GM12891 (cell line): ENCODE measurements at places on chromosomes 11 and 22.
A peak's percentile ranks its signal among the peaks of the same experiment; 100 is the strongest.

DNA sequence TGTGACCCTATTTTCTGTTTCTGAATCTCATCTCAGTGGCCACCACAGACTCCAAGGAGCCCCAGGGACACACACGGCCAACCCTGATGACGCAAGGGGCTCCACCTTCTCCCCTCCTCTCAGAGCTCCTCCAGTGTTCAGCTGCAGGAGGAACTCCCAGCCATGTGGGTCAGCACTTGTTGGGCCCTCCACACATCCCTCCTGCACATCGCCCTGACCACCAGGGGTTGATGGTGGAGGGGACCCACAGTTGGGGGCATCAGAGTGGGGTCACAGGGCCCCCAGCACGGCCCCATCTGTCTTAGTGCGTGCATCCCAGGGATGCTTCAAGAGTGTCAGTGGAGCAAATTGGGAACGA is 499.6 kb downstream of the BRD1 start:
- no peak for DNase-seq

GRCh38 chr22:35539487-35539886 is 1.1 kb upstream of the RASD2 start:
- DNase-seq, result no peak

GRCh38 chr11:72396041-72396440 is 38.3 kb downstream of the CLPB start:
- no peak for DNase-seq

GRCh38 chr11:94241896-94242295 is 62.5 kb upstream of the IZUMO1R start:
- no peak for DNase-seq

GRCh38 chr11:69674267-69674885 is 777 bp downstream of the LTO1 start:
- DNase-seq, result no peak

DNA sequence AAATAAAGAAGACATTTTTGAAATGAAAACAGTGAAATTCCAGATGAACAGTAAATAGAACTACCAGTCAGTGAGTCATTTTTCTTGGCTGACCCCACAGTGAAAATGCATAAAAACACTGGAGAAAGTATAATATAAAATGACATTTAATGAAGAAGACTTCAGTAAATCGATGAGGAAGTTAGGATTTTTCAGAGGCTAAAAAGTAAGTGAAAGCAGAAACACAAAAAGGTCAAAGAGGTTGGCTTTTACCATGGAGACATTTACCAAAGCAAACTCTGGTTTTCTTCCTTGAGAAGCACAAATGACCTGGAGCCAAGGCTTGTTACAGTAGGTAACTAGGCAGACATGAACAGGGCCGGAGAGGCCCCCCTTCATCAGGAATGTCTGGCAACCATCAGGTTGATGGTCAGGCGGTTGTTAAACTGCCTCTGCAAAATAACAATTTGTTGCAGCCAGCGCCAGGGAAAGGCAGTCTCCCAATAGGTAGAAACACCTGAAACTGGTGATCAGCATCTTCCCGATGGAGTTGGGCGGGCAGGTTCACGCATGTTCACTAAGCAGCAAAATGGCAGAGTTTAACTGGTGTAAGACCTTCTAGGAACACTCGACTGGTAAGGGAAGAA is 16.7 kb upstream of the TMEM123 start:
- no peak for DNase-seq

DNA sequence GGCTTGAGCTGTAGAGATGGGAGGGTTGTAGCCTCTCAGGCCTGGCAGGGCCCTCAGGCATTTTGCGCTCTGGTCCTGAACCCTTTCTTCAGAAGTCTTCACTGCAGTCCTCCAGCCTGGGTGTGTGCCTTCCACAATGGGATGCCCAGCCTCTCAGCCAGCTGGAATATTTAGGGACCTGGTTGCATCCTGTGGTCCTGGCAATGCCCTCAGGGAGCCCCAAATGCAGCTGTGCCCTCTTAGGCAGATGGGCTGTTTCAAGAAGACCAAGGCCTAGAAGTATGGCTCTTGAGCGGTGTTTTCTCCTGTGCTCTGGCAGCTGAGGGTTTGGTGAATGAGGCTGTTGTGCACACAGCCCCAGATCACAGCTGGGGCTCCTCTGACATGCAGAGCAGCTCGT is 6.7 kb downstream of the TUB start:
- no peak for DNase-seq

DNA sequence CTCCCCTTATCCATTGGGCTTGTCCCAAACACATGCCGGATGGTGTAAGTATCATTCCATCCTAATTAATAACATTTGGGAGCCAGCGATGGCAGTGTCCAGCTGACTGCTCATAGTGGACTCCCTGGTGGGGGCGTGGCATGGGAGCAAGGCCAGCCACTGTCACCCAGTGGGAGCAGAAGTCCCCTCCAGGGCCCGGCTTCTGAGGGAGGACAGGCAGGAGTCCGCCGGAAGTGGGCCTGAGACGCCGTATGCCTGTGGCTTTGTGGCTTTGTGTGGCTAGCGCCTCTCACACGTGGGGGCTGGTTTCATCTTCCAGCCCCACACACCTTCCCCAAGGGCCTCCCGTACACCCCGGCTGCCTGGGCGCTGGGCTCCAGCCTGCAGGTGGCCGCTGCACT is 124.5 kb downstream of the KCNQ1 start:
- no peak for DNase-seq

DNA sequence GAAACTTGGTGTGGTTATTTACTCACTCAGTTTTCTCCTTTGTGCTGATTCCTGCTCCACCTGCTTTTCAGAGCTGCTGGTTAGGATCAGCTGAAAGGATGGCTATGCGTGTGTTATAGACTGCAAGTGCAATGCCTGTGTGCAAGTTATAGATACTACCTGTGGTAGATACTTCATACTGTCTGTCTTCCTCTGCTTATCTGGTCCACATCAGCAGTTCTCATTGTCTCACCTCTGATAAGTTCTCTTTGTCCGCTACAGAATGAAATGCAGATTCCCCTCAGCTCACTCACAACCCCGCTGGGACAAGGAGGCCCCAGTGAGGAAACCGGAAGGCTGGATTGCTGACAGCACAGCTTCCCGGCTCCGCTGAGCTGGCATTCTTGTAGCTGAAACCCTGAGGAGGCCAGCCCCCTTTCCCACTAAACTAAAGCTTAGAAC is 37.5 kb upstream of the LYVE1 start:
- DNase-seq, result no peak

- no peak for DNase-seq
Observed at GRCh38 chr11:69194396-69194795, 38.7 kb downstream of the SMIM38 start.

- DNase-seq, result peak; percentile 73
Observed at GRCh38 chr11:47715082-47715669, at the start of gene AGBL2. AGBL2 (minus strand) TSS chr11:47715369; CDS start chr11:47714650, 719 bp downstream.

DNA sequence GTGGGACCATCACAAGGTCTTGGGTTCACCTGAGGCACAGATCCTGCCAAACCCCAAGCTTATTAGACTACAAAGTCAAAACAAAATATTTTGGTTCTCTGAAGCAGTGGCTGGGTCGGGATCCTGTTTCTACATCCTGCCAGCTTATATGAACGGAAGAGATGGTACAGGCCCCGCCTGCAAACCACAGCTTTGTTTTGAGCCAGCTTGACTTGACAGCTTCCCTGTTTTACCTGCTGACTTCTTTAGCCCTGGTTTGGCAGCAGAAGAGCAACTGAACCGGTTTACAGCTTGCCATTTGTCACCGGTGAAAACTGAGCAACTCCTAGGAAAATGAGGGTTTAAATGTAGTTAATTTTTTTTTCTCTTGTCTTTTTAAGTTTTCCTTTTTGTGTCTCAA is 11.4 kb downstream of the PACS1 start:
- DNase-seq, result peak; percentile 42

GRCh38 chr11:68146010-68146540 is 24.9 kb upstream of the CHKA start:
- no peak for DNase-seq

DNA sequence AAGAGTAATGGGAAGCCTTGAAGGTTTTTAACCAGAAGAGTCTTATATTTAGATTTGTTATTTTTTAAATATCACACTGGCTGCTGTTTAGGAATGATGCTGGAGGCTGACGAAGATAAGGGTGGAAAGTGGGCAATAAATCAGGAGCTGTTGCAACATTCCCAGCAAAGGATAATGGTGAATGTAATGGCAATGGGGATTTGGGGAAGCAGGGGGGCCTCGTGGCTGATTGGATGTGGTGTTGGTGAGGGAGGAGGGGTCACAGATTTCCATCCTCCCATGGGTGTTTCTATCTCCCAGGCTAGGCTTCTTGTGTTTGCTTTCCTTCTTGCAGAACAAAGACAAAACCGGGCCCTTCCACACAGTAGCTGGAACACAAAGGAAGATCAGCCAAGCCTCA is 80.8 kb downstream of the PIWIL4 start:
- no peak for DNase-seq

DNA sequence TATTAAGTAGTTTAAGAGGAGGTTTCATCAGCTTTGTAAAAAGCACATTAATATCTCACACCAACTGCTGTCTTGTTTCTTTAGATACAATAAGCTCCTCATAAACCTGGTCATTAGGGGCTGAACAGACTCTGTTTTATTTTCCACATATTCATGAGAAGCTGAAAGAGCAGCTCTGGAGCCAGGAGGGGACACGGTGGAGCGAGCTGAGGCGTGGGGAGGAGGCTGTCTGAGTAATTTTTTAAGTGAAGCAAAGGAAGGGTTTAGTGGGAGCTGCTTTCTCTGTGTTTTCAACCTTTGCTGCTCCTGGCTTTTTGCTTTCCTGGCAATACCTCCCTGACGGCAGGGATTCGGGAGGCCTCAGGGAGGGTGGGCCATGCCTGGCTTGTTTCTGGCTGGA is 67.0 kb upstream of the EIF3D start:
- no peak for DNase-seq

DNA sequence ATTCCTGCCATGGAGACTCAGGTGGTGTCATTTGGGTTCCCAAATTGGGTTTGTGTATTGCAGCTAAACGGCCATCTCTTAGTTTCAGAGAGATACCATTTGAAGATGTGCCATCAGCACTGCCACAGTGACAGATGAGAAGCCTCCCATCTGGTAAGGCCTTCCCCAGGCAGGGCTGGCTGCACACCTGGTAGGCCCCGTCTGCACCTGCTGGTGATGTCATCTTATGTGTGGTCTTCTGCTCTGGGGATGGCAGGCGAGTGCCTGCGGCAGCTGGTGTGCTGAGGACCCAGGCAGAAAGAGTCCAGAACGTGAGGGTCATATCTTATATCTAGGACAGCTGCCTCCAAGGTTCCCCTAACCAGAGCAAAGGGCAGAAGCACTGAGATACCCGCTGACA is 100.6 kb downstream of the CSNK2A3 start:
- DNase-seq, result no peak

DNA sequence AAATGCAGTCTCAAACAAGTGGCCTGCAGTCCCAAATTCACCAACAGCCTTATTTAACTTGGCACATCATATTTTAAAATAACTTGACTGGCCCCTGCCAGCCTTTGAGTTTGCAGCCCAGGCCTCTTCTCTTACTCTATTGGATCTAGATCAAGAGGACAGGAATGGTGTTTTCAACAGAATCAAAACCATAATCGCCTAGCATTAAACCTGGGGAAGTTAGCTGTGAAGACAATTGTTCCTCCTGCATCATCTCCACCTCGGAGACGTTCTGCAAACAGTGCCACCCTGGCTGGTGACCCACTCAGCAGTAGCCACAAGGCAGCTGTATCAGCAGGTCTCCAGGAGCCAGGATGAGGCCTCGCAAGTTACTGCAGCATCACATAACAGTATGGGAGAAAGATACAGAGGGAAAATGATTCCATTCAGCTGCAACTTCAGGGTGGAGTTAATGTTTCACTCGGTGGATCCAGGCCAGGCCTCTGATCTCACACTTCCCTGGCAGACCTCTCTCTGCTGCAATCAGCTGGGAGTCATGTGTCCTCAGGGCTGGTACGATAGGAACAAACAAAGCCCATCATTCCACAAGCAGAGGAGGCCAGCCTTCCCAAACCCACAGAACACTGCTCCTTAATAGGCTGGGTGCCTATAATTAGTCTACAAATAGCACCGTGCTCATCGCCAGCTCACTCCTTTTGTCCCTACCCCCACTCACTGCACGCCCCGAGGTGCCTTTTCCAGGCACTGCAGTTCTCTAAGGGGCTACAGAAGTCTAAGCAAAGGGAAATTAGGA is 18.6 kb upstream of the SCN2B start:
- DNase-seq, result no peak

DNA sequence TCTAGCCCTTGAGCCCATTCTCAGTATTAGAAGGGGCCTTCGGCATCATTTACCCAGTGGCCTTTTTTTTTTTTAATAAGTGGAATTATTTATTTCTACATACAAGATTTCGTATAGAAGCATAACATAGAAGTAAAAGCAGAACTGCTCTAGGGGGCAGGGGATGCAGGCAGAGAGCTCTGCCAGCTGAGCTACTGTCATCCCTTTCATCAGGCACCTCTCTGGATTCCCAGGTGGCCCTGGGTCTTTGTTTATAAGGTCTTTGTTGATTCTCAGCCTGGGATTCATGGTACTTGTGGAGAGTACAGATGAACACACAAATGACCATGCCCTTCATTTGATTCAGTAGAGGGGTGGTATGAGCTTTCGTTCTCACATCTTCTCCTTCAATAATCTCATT is 66.4 kb downstream of the GAB2 start:
- no peak for DNase-seq

DNA sequence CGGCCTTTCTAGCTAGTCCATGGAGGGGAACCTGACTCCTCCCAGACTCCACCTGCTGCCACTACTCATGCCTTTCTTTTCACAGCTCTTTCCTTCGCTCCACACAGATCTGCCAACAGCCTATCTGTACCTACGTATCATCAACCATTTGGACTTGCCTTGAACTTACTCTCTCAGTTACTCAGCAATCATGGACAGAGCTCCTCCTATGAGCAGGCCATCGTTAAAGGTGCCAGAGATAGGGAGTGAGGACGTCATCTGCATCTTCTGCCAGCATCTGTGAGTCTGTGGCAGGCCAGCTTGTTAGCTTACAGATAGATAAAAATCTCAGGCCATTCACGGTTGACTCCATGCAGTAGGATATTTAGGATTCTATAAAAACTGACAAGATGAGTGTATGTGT is 162.9 kb upstream of the ZBED5 start:
- DNase-seq, result no peak

DNA sequence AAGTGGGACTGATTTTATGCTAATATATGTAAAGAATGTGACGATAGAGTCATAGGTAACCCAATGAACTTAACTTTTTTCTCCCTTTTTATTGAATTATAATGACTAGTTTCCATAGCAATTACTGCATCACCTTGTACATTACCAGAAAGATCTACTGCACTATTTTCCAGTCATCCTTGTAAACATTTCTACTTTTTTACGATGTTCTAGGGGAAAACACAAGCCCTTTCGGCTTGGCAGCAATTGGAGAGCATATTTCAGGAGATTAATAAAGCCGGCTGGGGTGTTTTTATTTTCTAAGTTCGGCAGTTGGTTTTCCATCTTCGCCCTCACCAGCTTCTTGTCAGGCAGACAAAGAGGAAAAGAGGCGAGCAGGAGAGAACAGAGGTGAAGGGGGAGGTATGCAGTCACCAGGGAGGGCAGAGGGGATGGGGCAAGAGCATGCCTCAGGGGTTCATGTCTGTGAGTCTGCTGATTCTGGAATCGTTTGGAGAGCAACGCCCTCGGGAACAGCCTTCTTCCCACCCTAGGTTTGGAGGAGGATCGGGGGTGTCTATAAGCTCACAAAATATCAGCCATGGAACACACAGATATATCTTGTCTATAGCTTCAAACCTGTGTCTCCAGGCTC is 476.4 kb downstream of the MIAT start:
- no peak for DNase-seq
